ENCODE measurements at places on chromosomes 3 and 15.
A peak's percentile ranks its signal among the peaks of the same experiment; 100 is the strongest.

- DNase-seq: no peak
Measured at GRCh38 chr15:87967951-87968350, 288.6 kb downstream of the NTRK3 start.

GRCh38 chr3:149625795-149626194 lies 32.0 kb downstream of the WWTR1 start:
- DNase-seq: no peak

DNA sequence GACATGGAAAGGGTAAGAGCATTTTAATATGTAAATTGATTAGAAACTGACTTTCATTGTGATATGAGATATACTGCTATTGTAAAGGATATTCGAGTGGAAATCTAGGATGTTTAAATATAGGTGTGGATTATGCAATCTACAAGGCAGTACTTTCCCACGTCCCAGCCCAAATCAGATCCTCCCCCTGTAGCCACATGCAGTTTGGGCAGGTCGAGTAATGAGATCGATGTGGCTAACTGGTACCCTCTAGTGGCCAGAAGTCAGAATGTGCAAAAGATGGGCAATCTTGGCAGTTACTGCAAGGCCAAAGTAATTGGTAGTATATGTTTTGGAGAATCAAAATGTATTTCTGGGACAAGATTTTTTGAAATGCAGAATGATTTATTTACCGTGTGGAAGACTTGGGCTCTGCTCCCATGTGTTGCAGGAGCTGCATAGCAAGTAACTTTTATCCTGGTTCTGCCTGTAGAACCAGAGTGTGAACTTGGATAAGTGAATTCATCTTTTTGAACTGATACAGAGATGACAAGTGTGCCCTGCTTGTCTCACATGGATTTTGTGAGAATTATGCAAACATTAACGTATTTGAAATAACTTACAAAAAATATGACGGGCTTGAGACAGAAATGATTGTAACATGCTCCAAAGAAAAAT lies 94.5 kb upstream of the ADAMTSL3 start:
- DNase-seq: peak; percentile 13

DNA sequence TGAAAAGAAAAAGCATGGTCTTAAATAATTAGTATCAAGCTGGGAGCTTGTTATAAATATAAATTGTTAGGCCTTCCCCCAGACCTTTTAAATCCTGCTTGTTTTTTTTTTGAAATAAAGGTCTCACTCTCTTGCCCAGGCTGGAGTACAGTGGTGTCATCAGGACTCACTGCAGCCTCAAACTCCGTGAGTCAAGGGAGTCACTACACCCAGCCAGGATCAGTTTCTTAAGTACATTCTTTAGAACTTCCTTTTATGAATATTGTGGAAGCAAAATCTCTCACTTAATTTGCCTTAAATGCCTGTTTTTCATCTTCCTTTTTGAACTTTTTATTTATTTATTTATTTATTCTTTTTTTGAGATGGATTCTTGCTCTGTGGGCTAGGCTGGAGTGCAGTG lies 20.8 kb upstream of the DENND4A start:
- no peak for DNase-seq

DNA sequence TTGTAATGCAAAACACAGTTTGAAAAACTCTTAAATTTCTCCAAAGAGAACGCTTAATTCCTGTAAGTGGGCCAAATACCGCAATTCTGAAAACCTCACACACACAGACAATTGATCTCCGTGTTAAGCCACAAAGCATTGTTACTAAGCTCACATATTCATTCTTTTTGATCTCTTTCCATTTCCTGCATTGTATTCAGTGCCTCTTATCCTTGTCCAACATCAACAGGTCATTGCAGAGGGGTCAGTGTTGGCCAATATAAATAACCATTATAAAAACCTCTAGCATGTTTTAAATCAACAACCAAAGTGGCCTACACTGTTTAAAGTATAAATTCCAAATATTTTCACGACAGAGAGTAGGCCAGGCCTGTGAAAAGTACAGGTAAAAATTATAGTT lies 171.1 kb downstream of the PDZRN3 start:
- no peak for DNase-seq

GRCh38 chr3:57796261-57796660 lies 40.2 kb downstream of the SLMAP start:
- no peak for DNase-seq

All from AG09309 (cell line).